Activated CD4-positive, CD25-positive, alpha-beta regulatory T cell treated with anti-CD3 and anti-CD28 coated beads, Interleukin-2, amount 50 U/mL, for 16 hours (primary cell): ENCODE measurements at places on chromosomes 16 and 17.

GRCh38 chr16:2474877-2475412 is at the start of gene TBC1D24:
Gene TBC1D24 (plus strand): TSS chr16:2475127. CDS start chr16:2496149, 21,022 bp downstream.
- peak; percentile 53 for DNase-seq

DNA sequence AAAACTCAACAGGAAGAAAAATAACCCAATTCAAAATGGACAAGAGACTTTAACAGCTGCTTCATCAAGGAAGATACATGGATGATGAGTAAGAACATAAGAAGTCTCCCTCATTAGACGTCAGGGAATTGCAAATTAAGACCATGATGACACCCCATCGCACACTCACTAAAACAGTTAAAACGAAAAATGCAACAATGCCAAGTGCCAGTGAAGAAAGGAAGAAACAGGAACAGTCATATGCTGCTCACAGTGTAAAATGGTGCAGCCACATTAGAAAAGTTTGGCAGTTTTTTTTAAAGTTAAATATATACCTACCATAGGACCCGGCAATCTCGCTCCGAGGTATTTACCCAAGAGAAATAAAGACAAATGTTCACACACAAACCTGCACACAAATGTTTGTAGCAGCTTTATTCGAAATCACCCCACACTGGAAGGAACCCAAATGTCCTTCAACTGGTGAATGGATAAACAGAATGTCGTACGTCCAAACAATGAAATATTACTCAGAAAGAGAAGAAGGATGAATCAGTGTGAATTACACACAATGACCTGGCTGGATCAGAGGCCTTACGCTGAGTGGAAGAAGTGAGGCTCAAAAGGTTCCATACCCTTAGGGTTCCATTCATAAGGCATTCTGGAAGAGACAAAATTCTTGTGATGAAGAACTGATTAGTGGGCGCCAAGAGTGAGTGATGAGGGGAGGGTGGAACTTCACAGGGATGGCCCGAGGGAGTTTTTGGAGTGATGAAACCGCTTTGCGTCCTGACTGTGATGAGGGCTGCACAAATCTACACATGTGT is 110.3 kb downstream of the C16orf95 start:
- DNase-seq = no peak

- DNase-seq = no peak
Measured at GRCh38 chr16:73047221-73047535, 750 bp downstream of the ZFHX3 start.

DNA sequence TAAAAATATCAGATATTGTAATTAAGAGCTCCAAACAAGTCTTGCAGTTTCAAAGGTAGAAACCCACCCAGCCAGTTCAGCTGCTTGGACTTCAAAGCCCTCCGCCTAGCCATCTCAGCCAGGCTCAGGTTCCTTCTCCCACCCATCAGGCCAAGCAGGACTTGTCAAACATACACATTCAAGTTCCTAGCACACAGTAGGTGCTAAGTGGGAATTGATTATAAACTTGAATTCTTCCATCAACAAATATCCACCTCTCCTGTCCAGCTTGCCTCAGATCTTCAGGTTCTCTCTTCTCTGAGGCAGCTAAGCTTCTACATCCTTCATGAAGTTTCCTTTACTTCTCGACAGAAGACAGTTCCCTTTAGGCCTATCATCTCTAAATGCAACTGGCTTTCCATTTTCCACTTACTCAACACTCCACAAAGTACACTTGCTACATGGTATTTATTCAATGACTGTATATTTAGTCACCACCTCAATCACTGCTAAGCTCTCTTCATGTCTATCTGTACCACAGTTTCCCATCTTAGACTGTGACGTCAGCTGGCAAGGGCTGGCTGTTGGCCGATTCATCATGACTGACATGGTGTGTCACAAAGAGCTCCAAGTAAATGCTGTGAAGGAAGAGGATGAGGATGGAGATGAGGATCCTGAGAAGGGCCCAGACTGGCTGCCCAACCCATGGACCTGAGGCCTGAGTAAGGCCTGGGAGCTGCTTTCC is 13.3 kb upstream of the COG7 start:
- no peak for DNase-seq

GRCh38 chr17:72562615-72563188 is 441.9 kb downstream of the SOX9 start:
- DNase-seq = no peak

GRCh38 chr17:2120586-2121335 is 65.9 kb downstream of the HIC1 start:
- DNase-seq = no peak

- DNase-seq = no peak
Measured at GRCh38 chr17:29474297-29474696, 84.1 kb downstream of the TAOK1 start.

- peak; percentile 80 for DNase-seq
Measured at GRCh38 chr17:8376271-8377067, at the start of gene KRABD2. Gene KRABD2 (minus strand): TSS chr17:8376704.

DNA sequence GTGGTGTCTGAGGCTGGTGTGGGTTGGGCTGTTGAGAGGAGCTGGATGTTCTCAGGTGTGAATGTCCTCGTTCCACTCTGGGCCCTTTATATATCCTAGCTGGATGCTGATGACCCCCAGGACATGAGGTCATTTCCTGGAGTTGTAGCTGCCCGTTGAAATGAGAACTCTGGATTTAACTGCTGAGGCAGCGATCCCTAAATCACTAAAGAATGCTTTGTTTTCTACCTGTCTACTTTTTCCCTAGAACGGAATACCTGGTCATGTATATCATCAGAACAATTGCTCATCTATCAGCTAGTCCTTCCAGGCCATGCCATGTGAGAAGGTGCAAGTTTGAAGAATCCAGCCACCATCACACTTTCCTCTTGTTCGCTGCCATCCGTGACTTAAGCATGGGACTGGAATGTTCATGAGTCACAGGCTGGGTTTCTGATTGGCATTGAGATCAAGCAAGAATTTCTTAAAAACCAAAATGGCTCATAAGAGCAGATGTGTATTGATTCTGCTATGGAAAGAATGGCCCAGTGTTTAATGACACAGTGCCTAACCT is at the start of gene KRTAP2-3:
Gene KRTAP2-3, minus strand, starts transcription at position 63 of the 553 bp plus-strand sequence. CDS start 64 bp downstream, outside the sequence.
- no peak for DNase-seq

DNA sequence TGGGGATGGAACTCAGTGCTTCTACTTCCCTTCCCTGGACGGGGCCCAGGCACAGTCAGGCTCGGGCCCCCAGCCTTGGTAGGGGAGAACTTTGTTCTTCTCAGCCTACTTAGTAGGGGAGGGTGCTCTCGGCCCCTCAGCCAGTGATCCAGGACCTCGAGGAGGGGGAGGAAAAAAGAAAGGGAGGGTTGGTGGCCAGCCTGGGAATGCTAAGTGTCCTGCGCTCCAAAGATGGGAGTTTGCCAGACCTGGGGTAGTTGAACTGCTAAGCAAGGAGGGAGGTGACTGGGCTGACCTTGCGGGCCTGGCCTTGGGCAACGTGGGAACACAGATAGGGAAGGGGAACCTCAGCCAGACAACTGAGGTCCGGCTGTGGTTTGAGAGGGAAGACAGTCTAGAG is 12.2 kb downstream of the ADGRG1 start:
- no peak for DNase-seq

- DNase-seq = no peak
Measured at GRCh38 chr17:19264681-19265080, 27.5 kb downstream of the EPN2 start.

DNA sequence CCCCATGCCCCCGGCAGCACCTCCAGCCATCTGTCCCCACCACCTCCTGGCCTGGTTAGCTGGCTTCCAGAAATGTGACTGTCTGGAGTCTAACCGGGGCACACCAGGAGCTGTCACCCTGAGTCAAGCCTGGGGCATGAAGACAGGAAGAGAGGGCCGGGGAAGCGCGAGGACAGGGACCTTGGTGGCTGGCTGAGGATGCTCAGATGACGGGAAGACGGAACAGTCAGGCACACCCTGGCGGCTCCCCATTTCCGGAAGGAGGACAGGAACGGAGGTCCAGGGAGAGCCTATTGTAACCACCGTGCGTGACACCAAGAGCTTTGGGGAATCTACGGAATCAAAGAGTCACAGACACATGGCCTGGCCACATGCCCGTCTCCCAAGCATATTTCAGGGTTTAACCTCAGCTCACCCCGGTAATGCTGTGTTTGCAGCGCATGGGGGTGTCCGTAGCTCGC is 51.7 kb downstream of the SDK2 start:
- DNase-seq = no peak

DNA sequence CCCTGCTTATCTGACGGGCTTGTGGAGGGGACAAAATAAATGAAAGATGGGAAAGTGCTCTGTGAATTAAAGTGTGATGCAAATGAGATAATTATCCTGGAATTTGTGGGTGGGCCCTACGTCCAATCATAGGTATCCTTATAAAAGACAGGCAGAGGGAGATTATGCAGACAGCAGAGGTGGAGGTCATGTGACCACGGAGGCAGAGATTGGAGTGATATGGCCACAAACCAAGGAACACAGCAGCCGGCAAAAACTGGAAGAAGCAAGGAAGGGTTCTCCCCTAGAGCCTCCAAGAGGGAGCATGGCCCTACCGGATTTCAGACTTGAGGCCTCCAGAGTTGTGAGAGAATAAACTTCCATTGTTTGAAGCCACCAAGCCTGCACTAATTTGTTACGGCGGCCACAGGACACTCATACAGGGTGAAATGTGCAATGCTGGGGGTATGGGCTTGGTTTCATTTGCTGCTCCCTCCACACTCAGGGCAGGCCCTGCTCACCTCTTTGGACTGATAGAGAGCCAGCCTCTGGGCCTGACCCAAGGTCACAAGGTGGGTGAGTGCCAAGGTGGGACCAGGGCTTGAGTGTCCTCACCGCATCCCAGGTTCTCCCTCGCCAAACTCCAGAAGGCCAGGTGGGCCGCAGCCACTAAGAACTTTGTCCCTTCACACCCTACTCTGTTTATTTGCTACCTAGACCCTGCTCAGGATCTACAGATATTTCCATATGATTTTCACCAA is 149.6 kb upstream of the TNRC6C start:
- no peak for DNase-seq

DNA sequence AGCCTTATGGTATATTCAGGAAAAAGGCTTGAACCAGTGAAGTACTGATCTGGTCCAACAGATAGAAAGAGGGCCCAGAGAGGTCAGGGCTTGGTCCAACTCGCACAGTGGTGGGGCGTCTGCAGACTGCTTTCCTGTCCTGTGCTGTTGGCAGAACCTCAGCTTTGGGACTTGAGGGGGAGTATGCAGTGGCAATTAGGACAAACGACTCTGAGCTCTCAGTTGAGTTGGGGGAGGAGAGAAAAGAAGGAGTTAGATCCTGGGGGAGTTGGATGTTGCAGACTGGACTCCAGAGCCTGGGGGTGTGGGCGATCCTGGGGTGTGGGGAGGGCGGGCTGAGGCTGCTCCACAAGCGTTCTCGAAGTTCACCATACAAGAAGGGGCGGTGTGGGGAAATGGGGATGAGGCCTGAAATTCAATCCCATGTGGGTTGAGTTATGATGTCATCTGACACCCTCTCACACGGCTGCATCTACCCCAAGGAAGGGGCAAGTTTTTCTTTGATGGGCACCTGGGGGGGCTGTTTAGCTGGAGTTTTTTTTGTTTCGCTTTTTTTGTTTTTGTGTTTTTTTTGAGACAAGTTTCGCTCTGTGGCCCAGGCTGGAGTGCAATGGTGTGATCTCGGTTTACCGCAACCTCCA is 14.6 kb downstream of the GRB7 start:
- DNase-seq = no peak

- no peak for DNase-seq
Measured at GRCh38 chr16:2949705-2950352, 14.2 kb upstream of the KREMEN2 start.

GRCh38 chr16:22071331-22071910 is 20.9 kb upstream of the VWA3A start:
- no peak for DNase-seq

DNA sequence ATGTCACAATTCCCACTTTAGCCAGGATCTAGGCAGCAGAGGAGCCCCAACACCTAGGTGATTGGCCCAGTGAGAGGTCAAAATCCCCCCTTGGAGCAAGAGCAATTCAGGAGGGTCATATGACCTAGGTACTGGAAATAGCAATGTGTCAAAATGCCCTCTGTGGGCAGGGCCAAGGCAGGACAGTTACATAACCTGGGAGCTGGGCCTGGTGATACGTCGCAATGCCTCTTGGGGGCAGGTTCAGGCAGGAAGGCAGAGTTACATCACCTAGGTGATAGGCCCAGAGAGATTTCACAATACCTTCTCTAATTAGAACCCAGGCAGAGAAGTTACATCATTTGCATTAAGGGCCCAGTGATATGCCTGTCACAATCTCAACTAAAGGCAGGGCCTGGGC is 1906.3 kb downstream of the TP53TG3F start:
- no peak for DNase-seq

- no peak for DNase-seq
Measured at GRCh38 chr17:31699281-31699680, 159.8 kb downstream of the COPRS start.

DNA sequence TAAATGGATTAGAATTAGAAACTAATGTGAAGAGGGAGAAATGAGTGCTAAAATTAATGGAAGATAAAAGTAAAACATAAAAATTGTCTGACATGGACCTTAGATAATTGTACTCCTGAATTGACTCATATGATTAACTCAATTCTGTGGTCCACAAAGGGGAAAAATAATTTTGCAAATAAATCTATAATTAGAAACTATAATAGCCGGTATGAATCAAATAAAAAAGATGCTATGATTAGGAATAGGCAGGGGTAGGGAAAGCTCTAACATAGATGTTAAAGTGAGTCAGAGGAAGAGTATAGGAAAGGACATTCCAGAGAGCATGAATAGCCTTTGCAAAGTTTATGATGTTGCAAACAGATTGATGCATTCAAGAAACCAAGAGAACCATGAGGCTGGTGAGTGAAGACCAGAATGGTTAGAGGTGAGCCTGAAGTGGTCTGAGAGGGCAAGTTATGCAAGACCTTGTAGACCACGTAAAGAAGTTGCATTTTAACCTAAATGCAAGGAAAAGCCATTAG is 262.1 kb upstream of the CA10 start:
- DNase-seq = no peak

GRCh38 chr17:66675273-66675990 is 159.5 kb upstream of the CACNG5 start:
- no peak for DNase-seq

- no peak for DNase-seq
Measured at GRCh38 chr17:80068301-80069222, 32.1 kb downstream of the CCDC40 start.

- DNase-seq = no peak
Measured at GRCh38 chr17:58446086-58446485, 28.8 kb upstream of the RNF43 start.

GRCh38 chr17:55062921-55063320 is 94.4 kb downstream of the STXBP4 start:
- DNase-seq = no peak
